SJSA1 (cell line): ENCODE measurements at places on chromosomes 7 and 10. TPM values are rescaled to one million over a fixed set of nuclear protein-coding genes. Genes with fewer than 3 reads are reported as not detected.

The IQCE gene
- total RNA-seq, result 10.9 and 16.1 TPM in 2 replicates

The OR2A5 gene
- total RNA-seq, result not detected in 2 replicates

The SLC25A13 gene
- total RNA-seq, result 48.2 and 78.1 TPM in 2 replicates

The DENND2A gene
- 10.2 and 30.0 TPM in 2 replicates for total RNA-seq

The TSPAN14 gene
- total RNA-seq, result 60.8 and 65.8 TPM in 2 replicates

The MMD2 gene
- total RNA-seq, result not detected in 2 replicates

The GSAP gene
- 3.7 and 5.0 TPM in 2 replicates for total RNA-seq

The AASS gene
- 14.4 and 18.7 TPM in 2 replicates for total RNA-seq

- DNase-seq, result no peak
These were observed 105.7 kb downstream of the CCNY start for GRCh38 chr10:35442028-35442427.

GRCh38 chr7:26444555-26444954 is 152.9 kb downstream of the SNX10 start:
- DNase-seq, result no peak

- peak; percentile 54 for DNase-seq
These were observed 219.3 kb downstream of the JAZF1 start for GRCh38 chr7:27961255-27961654.

- no peak for DNase-seq
These were observed 228.8 kb downstream of the HDAC9 start for GRCh38 chr7:18724318-18724717.

DNA sequence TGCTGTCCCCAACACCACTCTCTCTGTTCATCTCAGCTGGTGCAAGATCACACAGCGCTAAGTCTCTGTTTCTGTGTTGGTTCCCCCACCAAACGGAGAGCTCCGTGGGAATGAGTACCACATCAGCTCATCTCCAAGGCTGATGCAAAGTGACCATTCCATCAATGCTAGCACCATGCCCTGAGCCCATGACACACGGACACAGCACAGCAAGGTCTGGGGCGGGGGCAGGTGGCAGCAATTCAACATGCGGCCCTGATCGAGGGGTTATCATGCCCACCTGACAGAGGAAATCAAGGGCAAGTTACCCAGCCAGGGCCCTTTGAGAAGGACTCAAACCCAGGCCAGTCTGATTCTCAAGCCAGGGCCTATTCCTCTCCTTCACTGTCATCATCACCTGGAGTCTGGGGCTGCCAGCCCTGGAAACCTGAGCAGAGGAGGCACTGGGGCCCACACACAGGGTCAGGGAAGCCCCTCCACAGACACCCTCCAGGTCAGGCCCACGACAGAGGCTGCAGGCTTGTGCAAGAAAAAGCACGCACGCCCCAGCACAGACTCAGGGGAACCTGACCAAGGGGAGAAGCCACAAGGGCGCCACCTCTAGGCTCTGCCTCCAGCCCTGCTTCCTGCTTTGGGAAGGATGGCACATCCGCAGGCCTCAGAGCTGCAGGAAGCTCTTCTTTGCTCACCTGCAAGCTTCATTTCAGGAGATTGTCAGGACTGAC is 74.8 kb downstream of the GRID1 start:
- no peak for DNase-seq

GRCh38 chr10:103553743-103554487 is 60.4 kb downstream of the NEURL1 start:
- no peak for DNase-seq

GRCh38 chr10:49596493-49596809 is 13.7 kb upstream of the SLC18A3 start:
- no peak for DNase-seq

DNA sequence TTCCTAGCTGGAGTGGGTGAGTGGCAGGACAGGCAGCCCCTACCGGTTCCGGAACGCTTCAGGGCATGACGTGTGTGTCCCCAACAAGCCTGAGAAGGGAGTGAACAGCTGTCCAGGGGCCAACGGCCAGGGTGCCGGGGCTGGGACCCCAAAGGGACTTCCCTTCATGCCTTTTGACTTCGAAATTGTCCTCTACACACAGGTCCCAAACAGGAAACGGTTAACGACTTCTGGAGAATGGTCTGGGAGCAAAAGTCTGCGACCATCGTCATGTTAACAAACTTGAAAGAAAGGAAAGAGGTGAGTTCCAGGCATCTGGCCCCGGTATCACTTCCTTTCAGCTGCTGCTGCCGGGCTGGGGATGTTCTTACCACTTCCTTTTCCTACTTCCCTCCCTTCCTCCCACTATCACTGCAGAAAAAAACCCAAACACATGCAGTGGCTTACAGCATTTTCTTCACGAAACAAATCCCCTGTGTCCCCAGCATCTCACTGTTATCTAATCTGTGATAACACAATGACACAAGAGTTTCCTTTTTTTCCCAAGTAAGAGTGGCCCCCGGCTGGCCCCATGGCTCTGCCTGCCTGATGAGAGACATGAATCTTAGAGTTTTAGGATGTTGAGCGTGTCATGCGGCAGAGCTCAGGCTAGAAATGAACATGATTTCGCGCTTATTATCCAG is 63.2 kb downstream of the MKI67 start:
- DNase-seq, result no peak

- peak; percentile 57 for DNase-seq
These were observed 570 bp upstream of the PRTFDC1 start for GRCh38 chr10:24952707-24953645.

DNA sequence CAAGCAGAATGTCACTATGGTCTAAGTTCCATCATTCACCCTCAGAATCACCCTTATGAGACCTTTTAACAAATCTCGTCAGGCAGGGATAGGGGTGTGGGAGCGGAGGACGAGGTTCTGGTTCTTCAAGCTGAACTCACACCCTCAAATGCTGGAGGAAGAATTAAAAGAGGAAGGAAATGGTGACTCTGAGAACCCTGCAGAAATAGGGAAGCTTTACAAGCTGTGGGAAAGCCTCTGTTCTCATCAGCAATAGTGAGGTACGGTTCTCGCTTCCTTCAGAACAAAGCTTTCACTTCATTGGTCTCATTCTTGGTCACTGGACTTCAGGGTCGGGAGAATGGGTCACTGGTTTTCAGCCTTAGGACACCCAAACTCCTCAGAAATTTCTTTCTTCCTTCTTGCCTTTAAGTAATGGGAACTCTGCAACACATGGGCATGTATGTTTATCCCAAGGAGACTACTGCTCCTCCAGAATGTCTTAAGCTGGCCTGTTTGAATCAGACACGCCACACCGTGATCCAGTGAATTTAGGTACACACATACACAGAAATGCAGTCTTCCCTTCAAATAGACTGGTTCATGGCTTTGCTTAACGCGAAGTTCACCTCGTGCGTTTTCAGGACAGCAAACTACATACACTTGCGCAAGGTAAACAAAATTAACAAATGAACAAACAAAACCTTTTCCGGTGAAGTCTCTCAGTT is 226.0 kb downstream of the SFMBT2 start:
- no peak for DNase-seq

DNA sequence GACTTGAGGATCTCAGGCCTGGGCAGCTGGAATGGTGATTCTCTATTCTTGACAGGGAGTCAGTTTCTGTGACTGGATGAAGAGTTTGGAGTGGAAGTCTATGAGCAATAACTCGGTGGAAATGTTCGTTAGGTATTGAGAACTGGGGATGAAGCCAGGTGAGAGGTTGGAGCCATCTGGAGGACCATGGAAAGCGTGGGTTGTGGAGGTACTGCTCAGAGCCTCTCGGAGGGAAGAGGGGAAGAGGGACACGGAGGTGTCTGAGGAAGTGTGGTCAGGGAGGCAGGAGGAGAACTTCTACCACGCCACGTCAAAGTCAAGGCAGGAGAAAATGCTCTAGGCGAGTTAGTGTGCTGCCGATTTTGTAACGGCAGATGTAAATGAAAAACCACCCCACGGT is 430.7 kb downstream of the DPP6 start:
- no peak for DNase-seq

DNA sequence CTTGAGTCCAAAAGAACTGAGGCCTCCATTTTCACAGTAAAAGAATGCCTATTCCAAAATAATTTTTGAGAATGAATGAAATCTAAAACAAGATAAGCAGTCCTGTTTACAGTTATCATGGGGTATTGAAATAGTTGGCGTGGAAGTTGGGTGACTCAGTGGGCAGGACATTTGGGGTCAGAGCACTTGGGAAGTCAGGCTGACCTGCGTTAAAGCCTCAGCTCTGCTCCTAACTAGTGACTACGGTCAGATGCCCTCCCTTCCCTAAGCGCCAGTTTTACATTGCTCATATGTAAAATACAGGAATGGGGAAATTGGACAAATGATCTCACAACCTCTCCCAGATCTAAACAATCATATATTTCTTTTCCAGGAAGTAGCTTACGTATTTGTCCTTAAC is 2.3 kb upstream of the PAPSS2 start:
- no peak for DNase-seq

GRCh38 chr10:67802767-67803538 is 35.0 kb downstream of the DNAJC12 start:
- no peak for DNase-seq

- DNase-seq, result no peak
These were observed 367.7 kb downstream of the BBS9 start for GRCh38 chr7:33497051-33497450.

DNA sequence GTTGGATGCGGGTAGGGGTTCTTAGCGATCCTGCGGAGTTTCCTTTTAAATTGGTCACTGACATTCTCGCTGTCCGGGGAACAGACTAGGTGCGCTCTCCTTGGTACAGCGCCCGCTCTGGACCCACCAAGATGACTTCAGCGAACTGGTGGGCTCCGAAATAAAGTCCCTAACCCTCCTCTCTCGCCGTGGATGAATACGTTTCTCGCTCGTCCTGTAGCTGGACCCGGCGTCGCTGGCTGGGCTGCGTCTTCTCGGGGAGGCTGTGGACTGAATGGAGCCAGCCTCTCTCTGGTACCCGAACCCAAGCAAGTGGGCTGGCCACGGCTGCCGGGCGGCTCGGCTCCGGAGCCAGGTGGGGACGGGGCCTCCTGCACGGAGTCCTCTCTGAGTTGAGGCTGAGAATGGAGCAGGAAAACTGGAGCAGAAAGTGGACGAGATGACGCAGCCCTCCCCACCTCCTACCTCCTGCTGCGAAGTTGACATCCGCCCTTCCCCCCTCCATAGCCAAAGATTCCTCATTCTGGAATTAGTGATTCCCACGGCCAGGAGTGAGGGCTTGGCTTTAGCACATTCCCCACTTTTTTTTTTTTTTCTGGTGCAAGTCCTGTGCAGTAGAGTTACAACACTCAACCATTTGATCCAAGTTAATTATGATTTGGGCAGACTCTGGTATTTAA is 1.5 kb downstream of the UNC5B start:
- no peak for DNase-seq

DNA sequence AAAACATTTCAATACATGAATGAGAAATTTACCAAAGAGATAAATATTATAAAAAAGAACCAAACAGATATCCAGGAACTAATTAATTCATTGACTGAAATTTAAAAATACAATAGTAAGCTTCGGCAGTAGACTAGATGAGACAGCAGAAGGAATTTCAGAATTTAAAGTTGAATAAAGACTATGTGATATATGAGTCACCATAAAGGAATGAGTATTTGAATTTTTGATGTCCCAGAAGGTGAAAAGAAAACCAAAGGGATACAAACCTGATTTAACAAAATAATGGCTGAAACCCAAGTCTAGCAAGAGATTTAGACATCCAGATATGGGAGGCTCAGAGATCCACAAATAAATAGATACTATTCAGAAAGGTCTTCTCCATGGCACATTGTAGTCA is 623.9 kb upstream of the FOXK1 start:
- no peak for DNase-seq

DNA sequence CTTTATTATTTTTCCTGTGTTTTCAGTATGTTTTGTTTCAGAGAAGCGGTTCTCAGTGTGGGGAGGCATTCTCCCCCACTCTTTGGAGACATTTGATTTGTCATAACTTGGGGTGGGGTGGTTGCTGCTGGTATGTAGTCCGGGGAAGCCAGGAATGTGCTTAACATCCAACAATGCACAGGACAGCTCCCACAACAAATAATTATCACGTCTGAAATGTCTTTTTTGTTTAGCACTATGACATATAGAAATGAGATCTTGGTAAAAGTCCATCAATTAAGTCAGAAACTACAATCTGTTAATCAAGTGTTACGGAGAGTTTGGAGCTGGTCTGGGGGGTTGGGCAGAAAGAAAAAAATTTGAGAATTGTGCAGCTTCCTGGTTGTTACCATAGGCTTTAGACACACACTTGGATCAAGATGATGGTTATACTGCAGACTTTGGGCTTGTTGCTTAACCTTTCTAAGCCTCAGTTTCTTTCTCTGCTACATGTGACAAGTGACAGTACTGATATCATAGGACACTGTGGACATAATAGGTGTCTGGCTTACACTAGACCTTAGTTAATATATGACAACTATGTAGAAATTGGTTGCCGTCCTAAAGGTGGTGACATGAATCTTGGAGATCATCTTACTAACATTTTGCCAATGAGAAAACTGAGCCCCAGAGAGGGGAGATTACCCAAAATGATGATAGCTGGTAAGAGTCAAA is 113.7 kb downstream of the LRMDA start:
- DNase-seq, result peak; percentile 67

- no peak for DNase-seq
These were observed 80.9 kb upstream of the SHH start for GRCh38 chr7:155893176-155893575.
